Activated T-cell treated with anti-CD3 and anti-CD28 coated beads for 4 hours (primary cell): ENCODE measurements at places on chromosomes 6 and 20.
A peak's percentile ranks its signal among the peaks of the same experiment; 100 is the strongest.

DNA sequence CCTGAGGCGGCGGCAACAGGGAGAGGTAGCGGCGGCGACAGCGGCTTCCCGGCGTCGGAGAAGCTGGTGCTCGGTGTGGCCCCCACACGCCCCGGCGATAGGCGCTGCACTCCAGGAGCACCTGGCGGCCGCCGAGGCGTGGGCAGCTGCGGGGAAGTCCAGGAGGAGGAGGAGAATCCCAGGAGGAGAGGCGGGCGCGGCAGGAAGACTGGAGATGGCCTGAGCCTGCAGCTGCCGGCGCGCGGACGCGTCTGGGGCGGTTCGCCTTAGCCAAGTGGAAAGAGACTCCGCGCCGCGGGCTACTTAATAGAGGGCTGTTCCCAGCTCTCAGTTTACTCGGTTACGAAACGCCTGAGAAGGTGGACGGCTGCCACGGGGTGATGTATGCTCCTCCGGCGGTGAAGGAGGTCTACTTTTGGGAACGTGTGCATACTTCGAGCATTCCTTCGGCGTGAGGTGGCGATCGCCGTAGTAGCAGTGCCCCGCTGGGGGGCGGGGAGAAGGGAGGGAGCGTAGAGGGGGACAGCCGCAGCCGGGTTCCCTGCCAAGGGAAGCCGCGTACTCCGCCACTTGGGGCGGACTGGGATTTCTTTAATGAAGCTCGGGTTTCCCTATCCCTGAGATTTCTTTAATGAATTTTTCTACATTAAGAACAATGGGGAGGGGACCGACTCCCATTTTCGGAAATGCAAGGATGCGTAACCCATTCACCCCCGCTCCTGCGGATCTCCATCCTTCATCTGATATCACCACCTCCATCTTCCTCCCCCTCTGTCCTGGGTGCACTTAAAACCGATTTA lies at the start of gene COL12A1:
TSS of gene COL12A1 (minus strand) at position 278 of the 800 bp plus-strand sequence. CDS start 3,261 bp downstream, outside the sequence.
- no peak for DNase-seq

DNA sequence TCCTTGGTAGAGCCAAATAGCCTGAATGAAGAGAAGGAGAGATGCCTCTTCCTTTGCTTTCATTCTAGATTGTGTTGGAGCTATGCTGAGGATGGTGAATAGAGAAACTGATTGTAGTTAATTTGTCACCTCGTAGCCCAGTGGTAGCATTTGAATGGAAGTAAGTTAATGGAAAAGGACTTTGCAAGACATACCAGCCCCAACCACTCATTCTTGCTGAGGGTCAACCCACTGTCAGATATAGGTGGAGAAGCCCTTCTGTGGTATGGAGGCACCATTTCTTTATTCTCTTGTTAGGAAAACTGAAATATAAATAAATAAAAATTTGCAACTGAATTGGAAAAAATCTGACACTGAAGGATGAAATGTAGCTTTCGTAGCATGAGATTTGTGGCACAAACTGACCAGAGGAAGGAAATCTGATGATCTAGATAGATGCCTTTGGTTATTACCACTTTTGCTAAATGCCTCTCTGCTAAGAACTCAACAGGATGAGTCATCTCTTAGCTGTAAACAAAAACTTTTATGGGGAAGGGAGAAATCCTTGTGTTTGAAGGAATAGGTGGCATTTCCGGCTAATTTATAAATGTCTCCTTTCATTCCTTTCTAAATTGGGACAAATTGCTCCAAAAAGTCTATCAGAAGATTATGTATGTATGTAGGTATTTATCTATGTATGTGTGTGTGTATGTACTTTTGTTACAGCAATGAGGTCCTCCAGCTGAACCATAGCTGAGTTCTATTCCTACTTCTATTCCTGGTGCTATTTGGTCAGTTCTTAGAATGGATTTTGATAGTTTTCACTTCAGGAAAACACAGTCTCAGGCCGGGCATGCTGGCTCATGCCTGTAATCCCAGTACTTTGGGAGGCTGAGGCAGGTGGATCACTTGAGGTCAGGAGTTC lies 76.5 kb upstream of the SUPT3H start:
- no peak for DNase-seq

- DNase-seq: no peak
Measured at GRCh38 chr6:37679539-37680476, 17.9 kb downstream of the MDGA1 start.

DNA sequence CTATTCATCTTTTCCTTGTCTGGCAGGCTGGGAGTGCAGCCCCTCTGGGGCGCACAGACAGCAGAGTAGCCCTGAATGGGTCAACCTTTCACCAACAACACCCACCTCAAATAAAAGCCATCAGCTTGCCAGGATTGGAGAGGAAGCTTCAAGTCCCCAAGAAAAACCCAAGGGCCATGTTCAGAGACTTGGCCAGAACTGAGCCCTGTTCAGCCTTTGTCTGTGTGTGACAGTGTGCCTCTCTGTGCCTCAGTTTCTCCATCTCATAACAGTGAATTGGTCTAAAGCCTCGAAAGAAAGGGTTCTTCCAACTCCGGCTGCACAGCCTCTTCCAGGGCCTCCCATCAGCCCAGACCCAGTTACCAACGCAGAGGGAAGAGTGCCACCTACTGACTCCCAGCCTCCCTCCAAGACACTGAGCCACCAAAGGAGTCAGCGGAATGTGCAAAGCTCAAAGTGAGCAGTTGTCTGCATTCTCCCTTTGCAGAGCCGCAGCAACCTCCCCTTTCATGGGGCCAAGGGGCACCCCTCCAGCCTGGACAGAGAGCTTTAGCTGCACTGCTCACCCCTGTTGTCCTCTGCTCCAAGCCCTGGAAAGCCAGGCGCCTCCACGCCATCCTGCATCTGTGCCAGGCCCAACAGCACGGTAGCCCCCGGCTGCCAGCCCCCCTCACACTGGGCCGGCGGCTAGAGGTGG lies 82.7 kb upstream of the TOP1 start:
- DNase-seq: no peak

DNA sequence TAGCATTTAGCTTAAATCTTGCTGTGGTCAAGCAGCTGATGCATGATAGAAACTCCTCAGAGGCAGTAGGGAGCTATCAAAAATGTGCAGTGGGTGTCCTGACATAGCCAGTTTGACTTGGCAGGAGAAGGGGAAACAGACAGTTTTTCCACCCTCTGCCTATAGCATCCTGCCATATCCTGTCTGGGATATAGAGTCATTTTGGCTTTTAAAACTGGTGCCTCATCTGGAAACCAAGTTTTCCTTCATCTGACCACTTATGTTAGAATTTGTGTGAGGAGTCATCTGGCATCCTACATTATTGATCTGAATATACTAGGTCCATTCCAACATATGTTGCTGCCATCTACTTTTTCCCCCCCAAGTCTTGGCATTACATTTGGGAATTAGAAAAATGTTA lies 284.1 kb downstream of the CD109 start:
- DNase-seq: no peak

GRCh38 chr6:33151050-33151449 lies 41.2 kb downstream of the COL11A2 start:
- DNase-seq: no peak

GRCh38 chr6:138996524-138996923 lies 8.5 kb upstream of the REPS1 start:
- no peak for DNase-seq

- DNase-seq: no peak
Measured at GRCh38 chr6:49463612-49463967, 420 bp downstream of the CENPQ start.

GRCh38 chr20:23332467-23332866 lies 18.1 kb upstream of the NXT1 start:
- no peak for DNase-seq

DNA sequence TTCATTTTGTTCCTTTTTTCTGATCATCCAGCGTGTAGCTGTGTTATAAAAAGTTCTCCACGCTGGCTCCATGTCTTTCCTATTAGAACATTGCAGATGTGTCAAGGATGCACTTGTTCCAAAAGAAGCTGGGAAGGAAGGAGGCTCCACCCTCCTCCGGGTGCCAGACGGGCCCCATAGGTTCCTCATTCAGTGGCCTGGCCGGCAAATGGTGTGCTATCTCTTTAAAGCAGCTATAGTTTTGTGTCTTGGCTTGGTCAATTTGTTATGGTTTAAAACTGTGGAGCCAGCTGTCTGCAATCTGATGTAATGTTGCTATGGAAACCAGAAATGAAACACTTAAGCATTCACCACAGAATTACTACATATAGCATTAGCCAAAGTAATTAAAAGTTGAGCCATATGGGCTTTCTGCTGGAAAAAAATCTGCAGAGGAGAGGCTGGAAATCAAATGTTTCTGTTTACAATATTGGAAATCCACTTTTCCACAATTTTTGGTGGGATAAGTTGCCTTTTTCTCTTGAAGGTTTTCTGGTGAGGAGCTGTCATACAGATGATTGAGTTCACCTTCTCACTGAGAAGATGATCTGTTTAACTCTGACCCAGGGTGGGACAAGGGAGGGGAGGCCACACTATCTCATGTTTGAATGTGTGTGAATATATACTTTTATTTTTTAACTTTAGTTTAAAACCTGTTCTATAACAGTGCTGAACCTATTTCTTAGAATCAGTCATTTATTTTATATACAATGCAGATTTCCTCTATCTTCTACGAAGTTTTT lies 167.4 kb downstream of the SASH1 start:
- DNase-seq: no peak

- DNase-seq: no peak
Measured at GRCh38 chr6:87723170-87724078, 21.4 kb upstream of the AKIRIN2 start.

- DNase-seq: no peak
Measured at GRCh38 chr20:17634661-17635331, 47.2 kb downstream of the RRBP1 start.

GRCh38 chr20:50029697-50030461 lies 47.1 kb downstream of the SNAI1 start:
- no peak for DNase-seq

GRCh38 chr6:47473791-47474346 lies 3.7 kb upstream of the CD2AP start:
- no peak for DNase-seq

DNA sequence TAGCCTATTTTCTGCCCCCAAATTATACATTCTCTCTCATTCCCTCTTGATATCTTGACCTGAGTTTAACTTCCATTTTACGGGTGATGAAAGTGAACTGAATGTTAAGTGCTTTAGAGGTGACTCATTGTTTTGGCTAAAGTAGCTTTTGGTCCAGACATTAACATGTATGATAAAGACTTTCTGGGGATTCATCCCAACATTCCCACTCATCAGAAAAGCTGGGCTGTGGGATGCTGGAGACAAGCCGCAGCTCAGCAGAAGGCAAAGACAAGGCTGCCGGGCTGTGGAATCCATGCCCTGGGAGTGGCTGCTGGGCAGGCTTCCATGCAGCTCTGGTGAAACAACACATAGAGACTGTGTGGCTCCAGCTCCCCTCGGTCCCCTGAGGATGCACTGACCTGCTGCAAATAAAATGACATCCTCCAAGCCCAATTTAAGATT lies 89.9 kb upstream of the SYNDIG1 start:
- DNase-seq: no peak

GRCh38 chr6:158377860-158378259 lies 65.6 kb downstream of the TULP4 start:
- DNase-seq: no peak

- no peak for DNase-seq
Measured at GRCh38 chr6:107021446-107022185, 6.4 kb upstream of the MTRES1 start.

DNA sequence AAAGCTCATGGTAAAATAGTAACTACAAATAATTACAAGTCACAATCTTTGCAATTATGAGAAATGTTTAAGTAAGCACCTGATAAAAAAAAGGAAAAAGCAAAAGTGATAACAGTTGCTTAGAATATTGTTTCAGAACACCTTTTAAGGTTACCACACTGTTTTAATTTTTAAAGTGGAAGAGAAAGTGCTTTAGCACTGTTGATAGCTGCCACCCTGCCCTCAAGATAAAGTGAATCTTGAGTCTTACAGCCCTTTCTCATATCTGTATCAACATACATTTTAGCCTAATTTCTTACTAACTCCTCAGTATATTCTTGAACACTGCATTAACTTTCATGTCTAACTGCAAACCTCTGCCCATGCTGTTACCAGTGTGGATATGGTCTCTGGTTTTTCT lies 127.3 kb upstream of the THEMIS start:
- DNase-seq: no peak

- DNase-seq: no peak
Measured at GRCh38 chr20:19750101-19750606, 7.9 kb upstream of the RIN2 start.

DNA sequence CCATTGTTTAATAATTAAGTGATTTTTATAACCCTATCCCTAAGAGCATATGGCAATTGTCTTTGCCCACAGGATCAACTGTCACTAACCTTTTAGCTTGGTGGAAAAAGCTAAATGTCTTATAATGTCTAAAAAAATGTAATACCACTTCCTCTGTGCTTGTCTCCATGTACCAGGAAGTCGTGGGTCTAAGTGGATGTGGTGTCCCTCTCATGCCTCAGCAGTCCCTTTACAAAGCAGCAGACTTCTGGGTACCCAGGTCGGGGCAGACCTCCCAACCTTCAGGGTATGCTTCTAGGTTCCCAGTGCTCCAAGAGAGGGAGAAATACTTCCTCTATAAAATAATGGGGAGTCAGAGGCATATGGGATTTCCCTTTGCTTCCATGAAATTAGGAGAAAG lies 74.7 kb downstream of the ZHX3 start:
- DNase-seq: no peak

DNA sequence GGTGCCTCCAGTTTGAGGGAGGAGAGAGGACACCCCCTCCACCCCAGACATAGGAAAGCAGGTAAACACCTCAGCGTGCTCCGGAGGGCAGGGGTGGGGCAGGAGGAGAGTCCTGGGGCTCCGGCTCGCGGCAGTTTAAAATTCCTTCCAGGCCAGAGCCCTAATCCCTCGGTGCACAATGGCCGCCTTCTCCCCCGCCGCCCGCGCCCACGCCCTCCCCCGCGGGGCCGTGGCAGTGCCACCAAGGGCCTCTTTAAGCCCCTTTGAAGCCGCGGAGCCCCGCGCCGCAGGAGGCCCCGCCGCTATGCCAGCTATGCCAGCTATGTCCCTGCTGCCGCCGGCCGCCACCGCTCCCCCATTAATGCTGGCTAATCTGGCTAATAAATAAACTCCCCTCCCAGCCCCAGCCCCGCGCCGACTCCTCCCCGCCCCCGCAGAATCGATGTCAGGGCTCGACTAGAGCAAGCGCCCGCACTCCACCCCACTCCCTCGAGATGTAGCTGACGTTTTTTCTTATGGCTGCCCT lies 125.1 kb downstream of the MRPL14 start:
- peak; percentile 43 for DNase-seq

DNA sequence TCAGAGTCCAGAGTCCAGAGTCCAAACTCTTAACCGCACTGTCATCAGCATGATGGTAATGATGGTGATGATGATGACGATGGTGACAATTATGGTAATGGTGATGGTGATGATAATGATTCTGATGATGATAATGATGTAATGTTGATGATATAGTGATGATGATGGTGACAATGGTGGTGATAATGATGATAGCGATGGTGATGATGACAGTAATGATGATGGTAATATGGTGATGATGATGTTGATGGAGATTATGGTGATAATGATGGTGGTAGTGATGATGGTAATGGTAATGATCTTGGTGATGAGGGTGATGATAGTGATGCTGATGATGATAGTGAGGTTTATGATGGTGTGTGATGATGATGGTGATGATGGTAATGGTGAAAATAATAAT lies 367.8 kb upstream of the CDH4 start:
- no peak for DNase-seq

GRCh38 chr6:39003072-39003471 lies 45.5 kb upstream of the GLP1R start:
- DNase-seq: no peak

- DNase-seq: no peak
Measured at GRCh38 chr6:139879823-139880356, 505.4 kb upstream of the CITED2 start.
